NCI-H1417 treated with DMSO at 0.1 percent for 48 hours (cell line): ENCODE measurements at places on chromosomes 5 and 9.

DNA sequence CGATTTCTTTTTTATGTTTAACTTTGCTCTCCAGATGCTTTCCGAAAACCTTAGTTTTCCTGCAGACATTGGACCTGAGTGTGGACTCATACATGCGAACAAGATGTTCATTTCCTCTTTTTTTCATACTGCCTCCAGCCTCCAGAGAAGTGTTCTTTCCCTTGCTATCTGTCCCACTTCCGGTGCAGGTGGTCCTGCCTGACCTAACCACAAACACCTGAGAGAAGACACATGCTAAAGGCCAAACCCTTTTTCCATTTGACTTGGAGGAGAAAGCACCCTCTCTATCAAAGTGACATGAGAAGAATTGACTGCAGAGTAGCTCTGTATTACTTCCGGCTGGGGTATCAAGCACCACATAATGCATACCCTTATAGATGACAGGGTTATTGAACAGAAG, 334.0 kb downstream of the ARHGEF28 start:
- no peak for DNase-seq

DNA sequence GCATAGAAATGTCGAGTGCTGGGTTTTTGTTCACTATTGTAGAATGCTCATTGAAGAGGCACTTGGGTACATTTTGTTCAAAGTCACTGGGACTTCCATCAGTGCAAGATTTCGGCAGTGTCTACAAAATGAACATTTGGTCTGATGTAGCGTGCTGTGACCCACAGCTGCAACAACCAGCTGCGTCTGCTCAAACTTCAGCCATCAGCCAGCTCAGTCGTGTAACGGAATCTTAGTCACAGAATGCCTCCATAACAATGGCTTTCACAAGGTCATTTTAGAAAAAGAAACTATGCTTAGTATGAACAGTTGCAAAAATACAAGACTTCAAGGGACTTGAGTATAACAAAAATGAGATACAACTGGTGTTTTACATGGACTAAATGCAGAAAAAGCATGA, 828.1 kb upstream of the GRAMD2B start:
- DNase-seq = no peak

GRCh38 chr9:34575862-34576596, 13.5 kb downstream of the CNTFR start:
- DNase-seq = no peak

- no peak for DNase-seq
Observed at GRCh38 chr5:9013147-9013546, 532.7 kb downstream of the SEMA5A start.

DNA sequence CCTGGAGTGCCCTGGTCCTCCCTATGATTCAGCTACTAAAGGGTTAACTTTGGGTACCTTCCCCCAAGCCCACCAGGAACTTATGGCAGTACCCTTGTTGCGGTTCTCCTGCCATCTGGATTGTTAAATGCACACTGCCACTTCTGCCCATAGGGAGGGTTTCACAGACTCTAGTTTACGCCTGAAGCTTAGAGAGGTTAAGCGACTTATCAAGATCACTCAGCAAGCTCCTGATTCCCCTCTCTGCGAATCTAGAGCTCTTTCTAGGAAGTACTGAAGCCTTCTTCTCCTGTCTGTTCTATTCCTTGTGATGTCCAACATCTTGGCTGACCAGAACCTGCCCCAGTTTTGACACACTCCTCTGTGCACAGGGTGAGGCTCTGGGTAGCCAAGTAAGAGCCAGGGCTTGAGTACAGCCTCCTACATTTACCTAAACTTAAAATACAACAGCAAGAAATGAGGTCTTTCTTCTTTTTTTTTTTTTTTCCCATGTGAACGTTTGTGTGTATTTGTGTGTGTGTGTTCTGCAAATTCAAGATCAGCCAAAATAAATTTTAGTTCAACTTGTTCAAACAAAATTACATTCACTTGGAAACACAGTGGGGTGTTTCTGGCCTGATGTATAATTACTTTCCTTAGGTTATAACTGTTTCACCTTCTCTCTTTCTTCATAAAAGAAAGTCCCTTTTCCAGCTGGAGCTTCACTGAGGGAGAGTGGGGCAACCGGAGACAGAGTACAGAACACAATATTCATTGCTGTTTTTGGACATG, 28.7 kb upstream of the KLF4 start:
- DNase-seq = no peak

DNA sequence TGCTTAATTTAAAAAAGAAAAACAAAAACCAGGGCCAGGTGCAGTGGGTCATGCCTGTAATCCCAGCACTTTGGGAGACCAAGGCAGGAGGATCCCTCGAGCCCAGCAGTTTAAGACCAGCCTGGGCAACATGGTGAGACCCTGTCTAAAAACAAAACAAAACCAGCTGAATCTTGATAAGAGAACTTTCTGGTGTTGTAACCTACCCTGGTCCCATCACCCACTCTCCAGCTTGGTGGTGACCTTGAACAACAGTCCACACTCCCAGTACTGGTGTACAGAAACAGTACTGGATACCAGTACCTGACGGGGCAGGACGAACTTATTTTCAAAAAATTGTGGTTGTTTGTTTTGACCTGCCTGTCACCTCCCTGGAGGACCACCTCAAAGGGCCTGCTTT, 30.9 kb downstream of the CLTA start:
- no peak for DNase-seq

DNA sequence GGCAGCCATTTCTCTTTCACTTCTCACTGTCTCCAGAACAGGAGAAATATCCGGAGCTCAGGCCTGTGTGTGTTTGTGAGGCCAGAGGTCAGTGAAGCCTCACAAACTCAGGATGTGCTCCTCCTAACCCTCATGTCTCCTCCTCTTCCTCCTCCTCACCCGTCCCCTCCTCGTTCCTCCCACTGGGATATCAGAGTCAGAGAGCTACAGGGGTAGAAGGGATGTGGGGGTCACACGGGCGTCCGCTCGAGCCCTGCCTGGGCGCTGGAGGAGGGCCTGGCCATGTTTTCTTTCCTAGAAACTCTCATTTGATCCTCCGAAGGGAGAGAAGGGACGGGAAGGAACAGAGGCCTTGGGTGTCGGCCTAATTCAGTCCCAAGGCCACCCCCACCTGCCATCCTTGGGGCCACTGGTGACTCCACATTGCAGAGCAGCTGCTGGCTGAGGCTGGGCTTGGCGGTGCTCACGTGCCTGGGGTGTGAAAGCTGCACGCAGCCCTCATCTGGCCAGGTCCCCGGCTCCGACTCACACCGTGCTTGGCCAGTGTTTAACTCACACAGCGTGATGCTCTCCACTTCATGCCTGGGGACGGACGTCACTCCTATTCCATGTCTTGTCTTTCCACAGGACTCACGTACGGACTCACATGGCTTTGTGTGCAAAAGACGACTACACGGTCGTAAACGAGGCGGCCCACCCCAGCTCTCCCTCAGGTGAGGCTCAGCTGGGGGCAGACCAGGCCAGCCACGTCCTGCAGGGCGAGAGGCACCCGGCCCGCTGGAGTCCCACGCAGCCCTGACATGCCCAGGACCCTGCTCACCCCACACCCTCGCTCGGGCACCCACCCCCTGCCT, 22.6 kb upstream of the SLC6A19 start:
- no peak for DNase-seq

DNA sequence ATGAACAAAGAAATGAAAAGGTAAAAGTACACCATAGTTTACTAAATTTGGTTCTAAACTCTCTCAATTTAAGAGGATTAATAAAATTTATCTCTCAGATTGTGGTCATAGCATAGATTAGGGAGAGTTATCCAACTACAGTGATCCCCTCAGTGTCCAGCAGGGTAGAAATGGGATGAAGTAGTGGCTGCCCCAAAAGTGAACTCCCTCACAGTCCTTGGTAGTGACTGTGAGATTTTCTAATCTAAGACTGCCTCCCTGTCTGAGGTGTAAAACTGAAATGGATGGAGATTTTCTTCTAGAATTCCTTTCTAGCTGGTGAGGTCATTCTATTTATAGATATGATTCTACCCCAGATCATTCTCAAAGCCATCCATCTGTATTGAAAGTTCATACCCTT, 455.5 kb downstream of the ACTL7B start:
- no peak for DNase-seq

GRCh38 chr5:142492781-142493281, 168.0 kb upstream of the SPRY4 start:
- no peak for DNase-seq

- DNase-seq = no peak
Observed at GRCh38 chr9:6034954-6035353, 19.5 kb upstream of the RANBP6 start.

- DNase-seq = no peak
Observed at GRCh38 chr9:127525401-127526188, 74.3 kb downstream of the LRSAM1 start.

GRCh38 chr5:152503206-152503605, 98.1 kb upstream of the NMUR2 start:
- DNase-seq = no peak

- DNase-seq = no peak
Observed at GRCh38 chr5:14041528-14042192, 97.2 kb upstream of the DNAH5 start.

DNA sequence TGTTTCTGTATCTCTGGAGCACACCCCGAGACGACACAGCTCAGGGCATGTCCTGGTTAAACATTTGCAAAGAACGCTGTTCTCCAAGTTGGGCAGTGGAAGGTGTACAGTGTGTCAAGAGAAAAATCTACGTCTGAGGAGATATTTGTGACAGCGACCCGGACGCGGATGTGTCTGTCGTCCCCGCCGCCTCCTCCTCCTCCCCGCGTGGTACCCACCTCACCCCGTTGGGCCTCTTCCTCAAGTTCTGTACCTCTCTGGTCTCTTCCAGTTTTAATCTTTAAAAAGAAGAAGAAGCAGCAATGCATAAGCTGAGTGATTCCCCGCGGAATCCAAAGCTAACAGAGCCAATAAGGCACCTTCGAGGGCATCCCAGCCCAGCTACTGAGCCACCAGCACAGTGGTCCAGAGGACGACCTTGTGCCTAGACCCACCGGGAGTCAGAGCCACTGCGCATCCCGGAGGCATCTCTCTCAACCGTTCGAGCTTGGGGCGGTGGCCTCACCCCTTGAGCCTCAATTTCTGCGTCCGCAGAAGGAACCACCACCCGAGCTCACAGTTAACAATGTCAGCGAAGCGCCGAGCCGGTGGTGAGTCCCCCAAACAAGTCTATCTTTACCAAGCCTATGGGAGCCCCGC, 467 bp downstream of the C9orf78 start:
- DNase-seq = no peak

DNA sequence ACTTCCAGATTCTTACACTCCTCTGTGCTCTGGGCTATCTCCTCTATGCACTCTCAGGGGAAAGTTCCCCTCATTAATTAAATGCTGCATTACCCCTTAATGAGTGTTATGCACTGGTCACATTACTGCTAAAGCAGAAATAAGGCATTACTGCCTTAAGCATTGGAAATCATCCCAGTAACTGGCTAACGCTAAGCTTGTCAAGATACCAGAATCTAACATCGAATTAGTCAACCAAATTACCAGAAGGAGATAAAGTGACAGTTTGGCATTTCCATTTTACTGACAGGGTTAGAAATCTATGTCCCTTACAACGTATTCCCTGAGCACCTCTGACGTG, 69.5 kb upstream of the FAM169A start:
- no peak for DNase-seq

DNA sequence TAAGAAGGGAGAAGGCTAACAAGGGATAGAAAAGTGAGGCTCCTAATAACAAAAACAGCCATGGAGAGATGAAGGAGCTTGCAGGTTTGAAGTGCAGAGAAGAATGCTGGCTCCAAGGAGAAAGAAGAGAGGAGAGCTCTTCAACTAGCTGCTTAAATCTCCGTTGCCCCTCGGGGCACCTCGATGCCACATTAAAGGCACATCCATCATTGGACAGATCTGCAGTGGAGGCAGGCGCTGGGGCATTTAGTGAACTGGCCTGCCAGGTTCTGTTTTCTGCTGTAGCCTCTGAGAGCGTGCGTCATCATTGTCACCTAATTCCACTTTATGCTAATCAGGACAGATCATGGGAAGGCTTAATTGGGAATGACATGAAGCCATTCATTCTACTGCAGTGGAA, 1426.2 kb upstream of the WWC1 start:
- DNase-seq = no peak

- DNase-seq = no peak
Observed at GRCh38 chr5:65530904-65531303, 32.1 kb downstream of the CENPK start.

DNA sequence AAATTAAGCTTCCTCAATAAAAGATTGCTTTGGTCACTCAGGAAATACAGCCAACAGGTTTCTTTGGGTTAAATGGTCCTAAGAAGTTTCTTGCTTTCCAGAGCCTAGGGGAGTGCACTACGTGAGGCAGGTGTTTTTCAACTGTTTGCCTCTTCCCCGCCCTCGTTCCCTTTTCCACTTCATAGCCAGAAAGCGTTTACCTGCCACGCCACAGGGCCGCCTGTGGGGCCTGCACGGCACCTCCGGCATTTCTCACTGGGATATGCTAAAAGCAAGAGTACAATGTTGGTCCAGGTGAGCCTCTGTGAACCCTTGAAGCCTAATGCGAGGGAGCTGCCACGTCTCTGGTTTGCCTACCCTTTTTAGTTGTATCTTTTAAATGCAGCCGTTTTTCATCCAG, 167.6 kb upstream of the OTULINL start:
- no peak for DNase-seq

GRCh38 chr5:134236318-134236717, 10.4 kb upstream of the PPP2CA start:
- no peak for DNase-seq

GRCh38 chr5:10601246-10602030, 37.6 kb downstream of the ANKRD33B start:
- DNase-seq = peak; percentile 95

DNA sequence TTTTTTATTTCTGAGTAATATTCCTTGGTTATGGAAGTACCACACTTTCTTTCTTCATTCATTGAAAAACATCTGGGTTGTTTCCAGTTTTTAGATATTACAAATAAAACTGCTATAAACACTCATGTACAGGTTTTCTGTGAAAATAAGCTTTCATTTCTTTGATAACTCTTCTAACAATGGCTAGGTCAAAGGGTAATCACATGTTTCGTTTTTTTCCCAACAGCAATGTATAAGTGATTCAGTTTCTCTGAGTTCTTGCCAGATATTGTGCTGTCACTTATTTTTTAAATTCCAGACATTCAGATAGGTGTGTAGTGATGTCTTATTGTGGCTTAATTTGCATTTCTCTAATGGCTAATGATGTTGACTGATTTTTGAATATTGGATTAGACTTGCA, 16.7 kb upstream of the TNPO1 start:
- no peak for DNase-seq

DNA sequence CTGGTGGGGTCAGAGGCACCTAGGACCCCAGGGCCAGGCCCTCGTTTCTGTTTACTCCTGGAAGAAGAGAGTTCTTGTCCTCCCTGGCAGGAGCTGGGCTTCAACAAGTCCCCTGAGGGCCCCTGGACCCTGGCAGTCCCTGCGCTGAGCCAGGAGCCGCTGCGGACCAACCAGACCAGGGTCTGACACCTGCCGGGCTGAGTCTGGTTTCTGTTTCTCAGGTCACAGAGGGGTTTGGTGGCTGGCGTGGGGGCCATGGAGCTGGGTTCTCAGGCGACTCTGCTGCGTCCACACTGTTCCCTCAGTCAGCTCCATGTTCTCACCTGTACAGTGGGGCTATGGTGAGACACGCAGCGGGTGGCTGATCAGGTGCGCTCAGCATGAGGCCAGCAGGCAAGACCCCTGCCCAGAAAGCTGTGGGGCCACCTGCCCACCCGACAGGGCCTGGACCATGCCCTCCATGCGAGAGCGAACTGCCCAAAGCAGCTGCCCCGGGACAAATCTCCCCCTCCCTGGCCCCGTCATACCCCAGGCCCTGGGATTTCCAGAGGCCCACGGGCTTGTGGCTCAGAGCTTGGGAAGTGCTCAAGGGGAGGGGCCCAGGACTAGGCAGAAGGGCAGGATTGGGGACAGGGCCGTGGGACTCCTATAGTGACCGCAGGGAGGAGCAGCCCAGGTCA, 17.9 kb upstream of the NOTCH1 start:
- no peak for DNase-seq
